NCI-H1417 treated with DMSO at 0.1 percent for 48 hours (cell line): ENCODE measurements at places on chromosomes 3 and 15.

GRCh38 chr3:23781051-23781450 is 24.7 kb upstream of the UBE2E1 start:
- no peak for DNase-seq

GRCh38 chr3:47193871-47194859 is 30.3 kb upstream of the SETD2 start:
- DNase-seq: no peak

DNA sequence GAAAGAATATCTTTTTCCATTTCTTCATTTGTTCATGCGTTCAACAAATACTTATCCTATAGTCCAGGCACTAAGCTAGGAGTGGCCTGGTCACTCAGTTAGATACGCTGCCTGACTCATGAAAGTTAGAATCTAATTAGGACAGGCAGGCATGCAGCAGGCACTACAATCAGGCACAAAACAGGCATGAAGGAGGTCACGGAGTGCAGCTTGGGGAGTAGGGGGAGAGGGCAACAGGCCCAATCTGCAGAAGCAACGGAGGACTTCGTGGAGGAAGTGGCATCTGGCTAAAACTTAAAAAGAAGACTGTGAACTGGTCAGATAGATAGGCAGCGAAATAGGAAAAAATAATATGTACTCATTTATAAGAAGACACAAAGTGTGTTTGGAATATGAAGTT is 420.9 kb downstream of the MAGI1 start:
- no peak for DNase-seq

DNA sequence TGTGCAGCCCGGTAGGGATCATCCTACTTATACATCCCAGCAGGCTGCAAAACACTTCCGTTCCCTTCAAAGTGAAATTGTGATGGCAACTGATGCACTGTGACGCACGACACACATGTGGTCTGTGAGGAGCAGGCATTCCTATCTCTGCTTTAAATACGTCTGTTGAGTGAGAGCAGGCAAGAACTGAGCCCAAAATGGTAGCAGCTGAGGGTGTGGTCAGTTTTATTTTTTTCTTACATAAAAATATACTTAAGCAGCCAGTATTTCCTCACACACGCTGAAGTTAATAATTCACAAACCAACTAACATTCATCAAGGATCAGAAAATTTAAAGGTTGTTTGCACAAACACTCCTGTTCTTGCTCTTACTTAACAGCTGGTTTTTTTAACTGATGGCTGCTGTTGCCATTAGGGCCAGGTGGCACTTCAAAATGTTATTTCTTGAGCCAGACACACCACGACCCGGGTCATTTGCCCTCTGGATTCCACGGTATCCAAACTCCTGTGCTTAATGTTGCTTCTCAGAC is 23.9 kb downstream of the LRIG1 start:
- no peak for DNase-seq

- DNase-seq: no peak
These were observed at the start of gene ALS2CL for GRCh38 chr3:46693038-46693891. Gene ALS2CL, minus strand, starts transcription at chr3:46693679. Its CDS starts 4,239 bp downstream, at chr3:46689440.
